Subcutaneous preadipocyte (primary cell): ENCODE measurements at places on chromosomes 3 and 15. TPM values are rescaled to one million over a fixed set of nuclear protein-coding genes. Genes with fewer than 3 reads are reported as not detected.

CLDN16 gene
- not detected in 2 replicates for total RNA-seq

CHRNA7 gene
- under 0.01 TPM in 2 replicates for total RNA-seq

C2CD4A gene
- not detected in 2 replicates for total RNA-seq

PDIA5 gene
- 32.0 and 37.5 TPM in 2 replicates for total RNA-seq

FHIT gene
- total RNA-seq, result 2.5 and 3.7 TPM in 2 replicates

GAP43 gene
- total RNA-seq, result 0.39 and 0.73 TPM in 2 replicates

CHL1 gene
- 0.20 and 15.1 TPM in 2 replicates for total RNA-seq

HTR3E gene
- not detected in 2 replicates for total RNA-seq

NME9 gene
- total RNA-seq, result not detected in 2 replicates

MST1 gene
- 3.3 and 4.8 TPM in 2 replicates for total RNA-seq

TGM5 gene
- total RNA-seq, result not detected in 2 replicates

IL17RC gene
- total RNA-seq, result 84.5 and 128 TPM in 2 replicates

PPP4R2 gene
- 44.1 and 54.7 TPM in 2 replicates for total RNA-seq
